ENCODE measurements at places on chromosomes 12 and 14.

DNA sequence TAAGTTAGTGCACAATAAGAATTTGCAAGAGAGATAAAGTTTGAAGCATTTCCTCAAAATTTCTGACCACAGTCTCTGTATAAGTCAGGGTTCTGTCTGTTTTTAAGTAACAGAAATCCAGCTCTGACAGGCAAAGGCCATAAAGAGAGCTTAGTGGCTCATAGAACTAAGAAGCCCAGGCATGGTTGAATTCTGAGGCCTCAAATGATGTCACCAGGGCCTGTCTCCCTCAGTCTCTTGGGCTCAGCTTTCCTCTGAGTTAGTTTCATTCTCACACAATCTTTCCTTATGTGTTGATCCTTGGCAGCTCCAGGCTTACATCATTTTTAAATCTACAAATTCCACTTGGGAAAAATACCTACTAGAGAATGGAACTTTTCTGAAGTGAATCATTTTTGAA, 173.4 kb upstream of the ATP2B1 start:
- no peak for DNase-seq

DNA sequence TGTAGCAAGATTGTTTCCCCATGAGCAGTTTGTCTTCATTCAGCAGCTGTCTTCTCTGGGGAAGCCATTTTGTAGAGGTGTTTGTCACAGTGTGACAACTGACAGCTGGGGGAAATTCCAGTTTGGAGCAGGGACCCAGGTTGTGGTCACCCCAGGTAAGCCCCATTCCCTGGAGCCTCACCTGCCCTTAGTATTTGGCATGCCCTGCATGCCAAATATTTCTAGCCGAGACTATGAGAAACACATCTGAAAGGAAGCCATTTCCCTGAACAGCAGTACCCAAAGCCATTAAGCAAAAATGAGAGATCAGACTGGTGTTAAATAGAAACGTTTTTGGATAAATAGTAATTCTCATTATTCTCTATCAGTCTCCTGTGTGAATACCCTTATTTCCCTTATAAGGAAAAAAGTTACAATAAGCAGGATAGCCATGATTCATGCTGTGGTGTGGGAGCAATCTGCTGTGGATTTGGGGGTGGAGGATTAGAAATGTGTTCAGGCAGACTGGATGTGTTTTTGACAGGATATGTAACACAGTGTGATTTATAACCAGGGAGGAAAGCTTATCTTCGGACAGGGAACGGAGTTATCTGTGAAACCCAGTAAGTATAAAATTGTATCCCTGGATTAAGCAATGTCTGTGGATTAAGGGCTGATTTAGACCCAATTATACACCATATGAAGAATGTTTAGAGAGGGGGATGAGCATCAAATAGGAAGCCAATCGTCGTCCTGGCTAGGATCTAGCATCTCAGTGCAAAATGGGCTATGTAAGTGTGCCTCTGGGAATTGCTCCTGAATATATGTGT, 68.9 kb downstream of the DAD1 start:
- DNase-seq = no peak

GRCh38 chr12:51871918-51872688, 15.8 kb upstream of the ANKRD33 start:
- DNase-seq = no peak

- no peak for DNase-seq
Observed at GRCh38 chr12:228846-229200, 14.9 kb upstream of the SLC6A12 start.

DNA sequence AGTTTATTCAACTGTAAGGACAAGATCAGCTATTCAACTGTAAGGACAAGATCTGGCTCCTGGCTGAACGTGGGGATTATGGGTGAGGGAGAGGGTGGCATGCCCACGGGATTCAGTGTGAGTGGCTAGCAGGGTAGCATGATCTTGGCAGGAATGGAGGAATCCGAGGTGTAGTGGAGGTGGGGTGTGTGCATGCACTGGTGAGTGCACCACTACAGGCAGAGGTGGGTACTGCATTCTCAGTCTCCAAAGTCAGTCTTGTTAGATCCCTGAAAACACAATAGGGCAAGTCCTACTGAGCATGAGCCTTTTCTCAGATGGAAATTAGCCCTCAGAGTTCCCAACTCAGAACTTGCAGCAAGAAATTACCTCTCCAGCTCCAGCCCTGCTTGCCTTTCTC, 32.2 kb upstream of the DCD start:
- no peak for DNase-seq

DNA sequence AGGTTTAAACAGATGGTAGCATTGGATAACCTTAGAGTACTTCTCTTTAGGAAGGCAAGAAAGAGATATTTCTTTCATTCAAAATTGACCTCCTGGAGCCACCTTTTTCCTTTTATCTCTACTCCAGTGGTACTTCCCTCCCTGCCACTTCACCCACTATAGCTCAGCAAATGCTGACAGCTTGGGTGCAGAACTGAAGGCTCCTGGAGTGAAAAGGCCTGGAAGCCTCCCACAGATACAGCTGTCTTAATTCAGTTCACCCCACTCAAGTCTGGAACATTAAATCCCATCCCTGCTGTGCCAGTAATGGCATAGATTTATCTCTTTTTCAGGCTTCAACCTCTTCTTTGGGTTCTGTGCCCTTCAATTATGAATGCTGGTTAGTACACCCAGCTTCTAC, 140.3 kb downstream of the NEDD1 start:
- no peak for DNase-seq

DNA sequence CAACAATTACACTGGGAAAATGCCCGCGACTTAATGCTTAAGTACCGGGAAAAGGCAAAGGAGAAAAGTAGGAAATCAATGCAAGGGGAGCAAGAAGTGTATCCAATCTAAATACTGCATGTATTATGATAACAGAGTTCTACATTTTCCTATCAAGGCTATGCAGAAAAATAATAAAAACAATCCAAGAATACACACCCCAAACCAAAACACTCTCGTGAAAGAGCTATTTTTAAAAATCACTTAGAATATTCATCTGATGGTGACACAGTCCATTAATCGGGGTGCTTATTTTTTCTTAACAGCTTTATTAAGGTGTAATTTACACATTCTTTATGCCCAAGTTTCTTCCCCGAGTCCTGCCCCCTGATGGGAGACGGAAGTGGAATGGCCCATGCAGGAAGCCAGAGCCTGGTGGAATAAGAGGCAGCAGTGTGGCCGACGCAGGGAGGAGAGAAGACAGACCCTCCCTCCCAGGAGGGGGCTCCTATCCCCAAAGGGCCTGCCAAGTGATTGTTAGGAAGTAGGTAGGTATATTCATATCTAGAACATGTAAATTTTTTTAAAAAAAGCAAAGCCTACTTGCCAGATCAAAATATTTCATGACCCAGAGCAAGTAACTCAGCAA, 174.3 kb downstream of the FOXN3 start:
- DNase-seq = no peak

DNA sequence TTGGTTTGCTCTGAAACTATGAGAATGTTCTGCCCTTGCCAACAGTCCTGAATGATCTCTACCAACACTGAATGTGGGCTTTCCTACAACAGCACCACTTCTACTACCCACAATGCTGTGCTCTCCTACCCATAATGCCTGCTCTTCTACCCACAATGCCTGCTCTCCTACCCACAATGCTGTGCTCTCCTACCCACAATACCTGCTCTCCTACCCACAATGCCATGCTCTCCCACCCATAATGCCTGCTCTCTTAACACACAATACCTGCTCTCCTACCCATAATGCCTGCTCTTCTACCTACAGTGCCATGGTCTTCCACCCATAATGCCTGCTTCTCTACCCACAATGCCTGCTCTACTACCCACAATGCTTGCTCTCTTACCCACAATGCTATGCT, 92.3 kb downstream of the KCNK13 start:
- DNase-seq = no peak

DNA sequence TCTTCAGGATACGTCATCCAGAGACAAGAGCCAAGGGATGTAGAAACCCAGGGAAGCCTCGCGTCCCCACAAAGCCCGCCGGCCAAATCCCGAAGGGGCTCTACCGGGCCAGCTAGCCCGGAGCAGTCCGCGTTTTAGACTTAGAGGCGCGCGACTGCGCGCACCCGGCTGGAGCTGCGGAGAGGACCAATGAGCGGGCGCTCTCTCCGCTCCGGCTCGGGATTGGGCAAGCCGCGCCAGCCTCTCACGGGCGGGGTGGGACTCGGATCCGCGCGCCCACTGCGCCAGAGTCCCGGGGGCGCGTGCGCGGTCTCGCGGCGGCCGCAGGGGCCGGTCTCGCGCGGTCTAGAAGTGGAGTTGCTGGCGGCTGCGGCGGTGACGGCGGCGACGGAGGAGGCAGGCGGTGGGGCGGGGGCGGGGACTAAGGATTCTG, 241 bp upstream of the PALS1 start:
- DNase-seq = peak; percentile 68

Measured in stimulated activated CD4-positive, alpha-beta T cell treated with anti-CD3 and anti-CD28 coated beads, Interleukin-1b, Interleukin-23, amount 100 ng/mL, for 1 hour (primary cell).